ENCODE measurements at places on chromosomes 16 and 17.
A peak's percentile ranks its signal among the peaks of the same experiment; 100 is the strongest.

GRCh38 chr16:84851192-84852127 lies 31.7 kb downstream of the CRISPLD2 start:
- no peaks in the 10 kb centered on the region for H3K27me3 ChIP-seq
- no peaks in the 10 kb centered on the region for H3K36me3 ChIP-seq
- H3K27ac ChIP-seq = peak overlapping the region; percentile 14

- no peaks in the 10 kb centered on the region for H3K4me1 ChIP-seq
- no peaks in the 10 kb centered on the region for H3K27me3 ChIP-seq
- peak overlapping the region; percentile 64 for H3K27ac ChIP-seq
- H3K4me3 ChIP-seq = peak overlapping the region; percentile 93
These were observed 879 bp downstream of the SOCS1 start for GRCh38 chr16:11254913-11255736.

DNA sequence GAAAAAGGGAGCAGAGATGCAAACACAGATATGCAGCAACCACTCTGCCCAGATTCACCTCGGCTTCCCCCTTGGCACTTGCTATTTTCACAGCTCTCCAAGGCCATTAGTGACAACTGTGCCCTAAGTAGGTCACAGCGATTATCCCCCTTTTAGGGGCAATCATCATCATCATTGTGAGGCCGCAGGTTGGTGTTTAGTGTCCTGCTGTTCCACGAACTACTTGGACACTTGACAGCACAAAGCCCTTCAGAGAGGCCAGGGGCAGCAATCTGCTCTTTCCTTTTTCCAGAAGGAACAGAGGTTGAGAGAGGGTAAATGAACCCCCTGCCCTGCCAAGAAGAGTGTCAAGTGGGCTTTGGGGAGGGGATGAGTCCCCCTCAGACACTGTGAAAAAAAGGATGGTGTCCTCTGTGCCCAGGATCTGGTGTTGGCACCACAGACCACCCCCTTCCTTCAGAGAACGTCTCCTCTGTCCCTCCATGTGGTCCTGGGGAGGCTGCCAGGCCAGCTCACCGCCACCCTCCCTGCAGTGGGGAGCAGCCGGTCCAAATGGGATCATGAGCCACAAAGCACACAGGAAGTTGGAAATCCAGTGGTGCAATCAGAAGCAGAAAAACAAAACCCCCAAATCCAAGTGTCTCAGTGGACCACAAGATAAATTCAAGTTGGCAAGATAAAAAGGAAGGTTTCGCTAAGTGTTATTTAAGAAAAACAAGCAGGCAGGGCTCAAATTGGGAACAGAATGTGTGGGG lies 78.4 kb upstream of the MED9 start:
- no peaks in the 10 kb centered on the region for H3K27me3 ChIP-seq
- H3K27ac ChIP-seq = no peak overlapping the region
- no peak for DNase-seq
- no peaks in the 10 kb centered on the region for H3K4me1 ChIP-seq
- no peak overlapping the region for H3K4me3 ChIP-seq

DNA sequence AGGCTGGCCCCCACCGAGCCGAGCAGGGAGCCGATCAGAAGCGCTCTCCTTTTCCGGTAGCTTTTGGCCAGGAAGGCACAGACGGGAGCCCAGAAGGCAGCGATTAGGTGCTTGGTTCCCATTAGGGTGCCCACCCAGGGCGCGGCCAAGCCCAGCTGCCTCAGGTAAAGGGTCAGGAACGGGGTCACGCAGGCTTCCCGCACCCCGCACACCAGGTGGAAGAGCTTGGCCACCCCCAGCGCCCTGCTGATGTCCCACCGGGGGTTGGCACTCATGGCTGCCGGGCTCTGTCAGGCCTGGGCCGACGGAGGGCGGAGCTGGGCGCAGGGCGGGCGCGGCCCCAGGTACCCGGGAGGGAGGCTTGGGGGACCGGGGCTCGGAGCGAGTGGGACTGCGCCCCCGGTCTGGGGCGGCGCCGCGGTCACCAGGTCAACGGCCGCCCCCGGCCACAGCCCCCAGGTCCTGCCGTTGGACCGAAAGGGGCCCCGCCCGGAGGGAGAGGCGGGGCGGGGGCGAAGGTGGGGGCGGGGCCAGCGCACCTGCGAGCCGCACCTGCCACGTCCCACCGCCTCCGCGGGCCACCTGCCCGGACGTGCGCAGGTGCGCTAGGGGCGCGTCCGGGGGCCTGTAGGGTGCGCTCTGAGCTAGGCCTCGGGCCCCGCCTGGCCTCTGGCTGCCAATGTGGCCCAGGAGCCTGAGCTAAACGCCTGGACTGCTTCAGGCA lies at the start of gene MFSD6L:
Gene MFSD6L (minus strand): TSS at position 520 of the 724 bp plus-strand sequence. CDS start 245 bp downstream, at position 275.
- no peak for DNase-seq
- H3K27me3 ChIP-seq = no peaks in the 10 kb centered on the region
- no peaks in the 10 kb centered on the region for H3K36me3 ChIP-seq
- H3K27ac ChIP-seq = no peak within 1 kb of the TSS

- no peaks in the 10 kb centered on the region for H3K4me1 ChIP-seq
- no peaks in the 10 kb centered on the region for H3K27me3 ChIP-seq
- no peak for DNase-seq
- H3K27ac ChIP-seq = no peak overlapping the region
- H3K4me3 ChIP-seq = no peak overlapping the region
These were observed 108.9 kb downstream of the MAP2K6 start for GRCh38 chr17:69523244-69523861.

DNA sequence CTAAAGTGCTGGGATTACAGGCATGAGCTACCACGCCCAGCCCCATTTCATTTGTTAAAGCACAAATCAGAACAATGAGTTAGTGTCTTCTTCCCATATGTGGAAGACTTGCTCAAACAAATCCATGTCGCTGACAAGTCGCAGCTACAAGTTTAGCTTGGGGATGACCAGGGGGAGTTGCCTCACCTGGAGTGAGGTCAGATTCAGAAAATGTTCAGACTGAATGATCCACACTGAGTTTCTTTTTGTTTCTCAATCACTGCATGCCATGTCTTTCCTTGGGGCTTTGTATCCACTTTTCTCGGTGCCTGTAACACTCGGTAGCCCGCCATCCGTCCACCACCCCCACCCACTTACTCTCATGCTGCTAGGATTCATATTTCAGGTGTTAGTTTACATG lies 437.3 kb upstream of the DYNLRB2 start:
- no peak overlapping the region for H3K4me3 ChIP-seq
- peak overlapping the region; percentile 76 for H3K27ac ChIP-seq
- H3K27me3 ChIP-seq = no peaks in the 10 kb centered on the region
- H3K36me3 ChIP-seq = no peaks in the 10 kb centered on the region
- DNase-seq = no peak
- H3K4me1 ChIP-seq = peaks cover 40% of the 10 kb centered on the region

DNA sequence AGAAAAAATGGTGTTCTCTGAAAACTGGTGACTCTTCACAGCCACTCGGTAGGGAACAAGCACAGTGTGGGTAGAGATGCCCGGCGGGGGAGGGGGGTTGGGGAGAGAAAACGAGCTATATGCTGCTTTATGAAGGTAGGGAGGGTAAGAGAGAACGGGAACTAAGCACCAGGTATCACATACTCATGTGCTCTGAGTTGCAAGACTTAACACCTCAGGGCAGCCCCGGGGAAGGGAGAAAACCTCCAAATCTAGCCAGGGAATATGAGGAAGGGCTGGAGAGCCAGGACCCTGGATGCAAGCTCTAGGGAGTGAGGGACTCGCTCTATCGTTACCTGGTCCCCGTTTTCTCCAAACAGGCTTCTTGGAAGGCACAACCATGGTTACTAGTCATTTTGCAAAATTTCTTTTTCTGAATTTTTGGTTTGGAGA lies 35.3 kb downstream of the HIC1 start:
- no peaks in the 10 kb centered on the region for H3K27me3 ChIP-seq
- H3K4me1 ChIP-seq = peaks cover 8% of the 10 kb centered on the region
- no peak overlapping the region for H3K4me3 ChIP-seq
- peak overlapping the region; percentile 28 for H3K27ac ChIP-seq
- no peak for DNase-seq
- H3K36me3 ChIP-seq = no peaks in the 10 kb centered on the region

DNA sequence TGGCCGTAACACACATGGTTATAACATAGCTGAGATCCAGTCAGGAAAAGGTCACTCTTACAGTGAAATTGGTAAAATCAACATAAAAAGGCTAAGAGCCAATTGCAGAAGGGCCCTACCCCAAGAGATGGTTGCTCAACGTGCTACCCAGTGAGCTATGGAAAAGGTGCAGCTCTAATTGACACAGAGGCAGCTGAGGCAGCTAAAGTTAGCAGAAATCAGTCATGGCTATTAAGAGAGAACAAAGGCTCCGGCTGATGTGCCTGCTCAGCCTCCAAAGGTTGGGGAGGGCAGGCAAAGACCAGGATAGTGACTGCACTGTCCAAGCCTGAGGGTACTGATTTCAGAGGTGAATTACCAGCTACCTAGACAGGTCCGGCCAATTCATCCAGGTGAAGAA lies 76.5 kb upstream of the ATP2A3 start:
- H3K4me3 ChIP-seq = no peak overlapping the region
- no peak for DNase-seq
- H3K27me3 ChIP-seq = no peaks in the 10 kb centered on the region
- no peak overlapping the region for H3K27ac ChIP-seq
- peaks cover 39% of the 10 kb centered on the region for H3K36me3 ChIP-seq

DNA sequence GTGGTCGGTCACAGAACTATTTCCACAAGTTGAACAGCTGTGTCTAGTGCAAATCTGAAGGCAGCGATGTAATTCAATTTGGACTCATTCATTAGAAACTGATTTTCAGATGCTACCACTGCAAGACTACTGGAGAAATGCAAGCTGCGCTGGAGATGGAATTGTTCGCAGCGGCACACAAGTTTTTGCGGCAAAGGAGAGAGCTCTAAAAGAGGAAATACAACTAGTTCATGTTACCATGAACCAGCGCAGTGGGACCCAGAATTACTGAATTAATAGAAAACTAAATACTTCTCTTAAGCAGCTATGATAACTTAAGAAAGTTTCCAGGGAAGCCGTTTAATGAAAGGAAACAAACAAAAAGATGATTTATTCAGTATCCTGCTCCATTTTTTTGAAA lies 1.9 kb downstream of the CREBBP start:
- no peak overlapping the region for H3K27ac ChIP-seq
- H3K36me3 ChIP-seq = peaks cover 10% of the 10 kb centered on the region
- H3K4me1 ChIP-seq = no peaks in the 10 kb centered on the region
- peak; percentile 2 for DNase-seq

DNA sequence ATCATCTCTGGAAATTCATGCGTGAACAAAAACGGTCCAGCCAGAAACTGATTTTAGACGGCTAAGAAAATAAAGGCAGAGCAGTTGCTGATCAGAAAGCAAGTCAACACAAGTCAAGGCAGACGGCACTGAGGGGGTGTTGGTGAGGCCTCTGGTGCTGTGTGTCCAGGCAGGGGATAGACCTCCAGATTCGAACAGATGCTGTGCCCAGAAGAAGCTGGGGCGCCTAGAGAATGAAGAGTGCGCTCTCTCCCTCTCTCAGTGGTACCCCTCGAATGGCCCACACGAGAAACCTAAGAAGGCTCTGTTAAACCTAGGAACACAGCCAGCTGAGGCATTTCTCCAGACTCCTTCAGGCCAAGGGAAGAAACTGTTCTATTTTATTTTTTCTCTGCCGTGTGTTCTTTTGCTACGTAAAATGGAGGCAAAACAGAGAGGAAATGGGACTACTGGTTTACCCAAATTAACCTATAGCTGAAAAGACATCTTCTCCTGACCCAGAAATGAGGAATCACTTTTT lies 178.3 kb downstream of the PMP22 start:
- peaks cover 51% of the 10 kb centered on the region for H3K27me3 ChIP-seq
- H3K4me3 ChIP-seq = no peak overlapping the region
- H3K27ac ChIP-seq = no peak overlapping the region
- no peaks in the 10 kb centered on the region for H3K4me1 ChIP-seq
- H3K36me3 ChIP-seq = no peaks in the 10 kb centered on the region
- DNase-seq = no peak

- peak overlapping the region; percentile 32 for H3K4me3 ChIP-seq
- no peak for DNase-seq
- H3K4me1 ChIP-seq = peaks cover 13% of the 10 kb centered on the region
These were observed 1.3 kb downstream of the RILP start for GRCh38 chr17:1648173-1648962.

GRCh38 chr16:27613238-27613791 lies 63.4 kb downstream of the KATNIP start:
- no peak overlapping the region for H3K27ac ChIP-seq
- no peak overlapping the region for H3K4me3 ChIP-seq
- H3K27me3 ChIP-seq = no peaks in the 10 kb centered on the region
- DNase-seq = no peak
- H3K4me1 ChIP-seq = no peaks in the 10 kb centered on the region

- H3K4me1 ChIP-seq = no peaks in the 10 kb centered on the region
- H3K27ac ChIP-seq = no peak overlapping the region
- H3K36me3 ChIP-seq = no peaks in the 10 kb centered on the region
- DNase-seq = peak; percentile 55
- no peak overlapping the region for H3K4me3 ChIP-seq
These were observed 16.4 kb upstream of the RBFOX3 start for GRCh38 chr17:79627184-79627765.
